ENCODE measurements at places on chromosomes 7 and 10.
A peak's percentile ranks its signal among the peaks of the same experiment; 100 is the strongest.

DNA sequence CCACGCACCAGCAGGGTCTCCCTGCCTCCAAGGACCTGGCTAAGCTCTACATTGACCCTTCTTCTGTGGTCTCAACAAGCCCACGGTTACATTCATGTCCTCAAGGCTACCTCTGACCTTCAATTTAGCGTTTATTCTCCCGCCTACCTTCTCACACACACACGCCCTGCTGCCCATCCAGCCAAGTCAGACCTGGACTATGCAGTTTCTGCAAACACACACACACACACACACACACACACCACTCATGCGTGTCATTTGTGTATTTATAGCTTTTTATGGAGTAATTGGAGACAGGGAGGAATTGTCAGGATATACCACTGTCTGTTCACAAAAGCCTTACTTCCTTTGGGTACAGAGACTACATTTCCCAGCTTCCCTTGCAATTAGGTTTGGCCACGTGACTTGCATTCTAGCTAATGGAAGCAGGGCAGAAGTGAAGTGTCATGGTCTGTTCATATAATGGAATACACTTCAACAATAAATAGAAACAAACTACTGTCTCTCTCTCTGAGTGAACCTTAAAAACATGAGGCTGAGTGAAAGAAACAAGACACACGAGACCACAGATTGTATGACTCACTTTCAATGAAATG is 53.8 kb upstream of the CPXM2 start:
- peak; percentile 17 for DNase-seq

DNA sequence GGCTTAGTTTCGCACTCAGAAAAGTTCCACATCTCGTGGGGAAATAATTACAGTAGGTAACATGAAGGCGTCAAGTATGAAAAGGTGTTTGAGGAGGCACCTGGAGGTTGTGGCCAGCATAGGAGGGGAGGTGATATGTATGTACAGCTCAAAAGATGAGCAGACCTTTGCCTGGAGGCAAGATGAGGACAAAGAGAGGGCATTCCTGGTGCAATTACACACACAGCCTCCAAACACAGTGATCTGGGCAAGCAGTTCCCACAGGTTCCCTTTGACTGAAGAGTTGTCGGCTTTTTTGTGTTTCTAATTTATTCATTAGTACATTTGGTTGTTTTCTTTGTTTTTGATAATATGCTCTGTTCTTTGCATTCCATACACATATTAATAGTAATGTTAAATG is 46.9 kb downstream of the CDK14 start:
- DNase-seq = no peak

- peak; percentile 60 for DNase-seq
Measured at GRCh38 chr10:11145495-11145855, 127.8 kb downstream of the CELF2 start.

- no peak for DNase-seq
Measured at GRCh38 chr10:72076756-72077155, 11.6 kb downstream of the SPOCK2 start.
